Liver (tissue), 10 donors: ENCODE measurements at places on chromosomes 13 and 19. TPM values are rescaled to one million over a fixed set of nuclear protein-coding genes. Genes with fewer than 3 reads are reported as not detected.
A peak's percentile ranks its signal among the peaks of the same experiment; 100 is the strongest.

Gene CABP5
- total RNA-seq = not detected

- H3K27me3 ChIP-seq = peaks cover 4% of the 10 kb centered on the region
- no peak overlapping the region for H3K27ac ChIP-seq
- H3K4me1 ChIP-seq = no peaks in the 10 kb centered on the region
- no peak overlapping the region for H3K4me3 ChIP-seq
- no peak for DNase-seq
These were observed 133.9 kb upstream of the WASF3 start for GRCh38 chr13:26423629-26424028.

DNA sequence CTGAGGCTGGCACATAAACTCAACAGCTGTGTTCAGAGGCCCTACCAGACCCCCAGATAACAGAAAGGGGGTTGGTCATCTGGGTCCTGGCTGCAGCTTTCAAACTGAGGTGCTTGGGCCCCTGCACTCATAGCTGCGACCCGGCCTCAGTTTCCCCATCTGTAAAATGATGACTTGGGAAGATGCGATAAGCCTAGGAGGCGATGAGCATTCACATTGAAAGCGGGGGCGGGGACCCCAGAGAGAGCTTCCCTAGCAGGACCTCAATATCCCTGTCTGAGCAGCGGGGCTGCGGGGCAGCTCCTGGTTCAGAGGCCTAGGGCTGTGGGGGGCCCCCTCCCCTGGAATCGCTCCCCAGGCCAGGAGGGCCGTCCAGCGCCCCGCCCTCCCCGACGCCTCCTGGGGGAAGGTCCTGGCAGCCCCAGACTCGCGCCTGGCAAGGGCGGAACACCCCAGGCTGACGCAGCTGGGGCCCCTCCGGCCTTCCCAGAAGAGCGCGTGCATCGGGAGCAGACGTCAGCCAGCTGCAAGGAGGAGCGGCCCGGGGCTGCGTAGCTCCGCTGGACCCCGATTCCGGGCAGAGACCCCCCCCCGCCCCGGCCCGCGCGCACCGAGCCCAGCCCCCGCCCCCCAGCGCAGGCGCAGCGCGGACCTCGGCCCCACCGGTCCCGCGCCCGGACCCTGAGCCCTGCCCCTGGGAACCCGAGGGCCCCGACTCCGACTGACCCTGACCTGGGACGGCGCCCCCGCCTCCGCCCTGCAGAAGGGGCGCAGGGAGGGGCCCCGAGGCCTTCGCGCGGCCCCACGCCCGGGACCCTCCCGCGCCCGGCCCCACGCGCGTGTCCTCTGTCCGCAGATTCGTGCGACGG, 3.5 kb downstream of the FSTL3 start:
- H3K27me3 ChIP-seq = no peaks in the 10 kb centered on the region
- peak overlapping the region; percentile 72 for H3K4me3 ChIP-seq
- peak overlapping the region; percentile 81 for H3K27ac ChIP-seq
- H3K4me1 ChIP-seq = peaks cover 3% of the 10 kb centered on the region

- no peak overlapping the region for H3K27ac ChIP-seq
- peaks cover 9% of the 10 kb centered on the region for H3K27me3 ChIP-seq
- H3K36me3 ChIP-seq = no peaks in the 10 kb centered on the region
- H3K4me3 ChIP-seq = no peak overlapping the region
These were observed 248.2 kb downstream of the SHISA2 start for GRCh38 chr13:25803641-25804040.

- no peaks in the 10 kb centered on the region for H3K27me3 ChIP-seq
- H3K27ac ChIP-seq = peak overlapping the region; percentile 80
- H3K4me1 ChIP-seq = peaks cover 46% of the 10 kb centered on the region
- no peaks in the 10 kb centered on the region for H3K36me3 ChIP-seq
These were observed 45.7 kb downstream of the NFIC start for GRCh38 chr19:3412066-3412465.

- H3K4me3 ChIP-seq = no peak overlapping the region
- H3K36me3 ChIP-seq = no peaks in the 10 kb centered on the region
- H3K4me1 ChIP-seq = no peaks in the 10 kb centered on the region
These were observed 6.3 kb downstream of the PTPRS start for GRCh38 chr19:5334366-5334739.
